ENCODE measurements at places on chromosomes 1 and 21.
A peak's percentile ranks its signal among the peaks of the same experiment; 100 is the strongest.

GRCh38 chr1:154608397-154609270 lies 648 bp upstream of the ADAR start:
- DNase-seq, result peak; percentile 54

DNA sequence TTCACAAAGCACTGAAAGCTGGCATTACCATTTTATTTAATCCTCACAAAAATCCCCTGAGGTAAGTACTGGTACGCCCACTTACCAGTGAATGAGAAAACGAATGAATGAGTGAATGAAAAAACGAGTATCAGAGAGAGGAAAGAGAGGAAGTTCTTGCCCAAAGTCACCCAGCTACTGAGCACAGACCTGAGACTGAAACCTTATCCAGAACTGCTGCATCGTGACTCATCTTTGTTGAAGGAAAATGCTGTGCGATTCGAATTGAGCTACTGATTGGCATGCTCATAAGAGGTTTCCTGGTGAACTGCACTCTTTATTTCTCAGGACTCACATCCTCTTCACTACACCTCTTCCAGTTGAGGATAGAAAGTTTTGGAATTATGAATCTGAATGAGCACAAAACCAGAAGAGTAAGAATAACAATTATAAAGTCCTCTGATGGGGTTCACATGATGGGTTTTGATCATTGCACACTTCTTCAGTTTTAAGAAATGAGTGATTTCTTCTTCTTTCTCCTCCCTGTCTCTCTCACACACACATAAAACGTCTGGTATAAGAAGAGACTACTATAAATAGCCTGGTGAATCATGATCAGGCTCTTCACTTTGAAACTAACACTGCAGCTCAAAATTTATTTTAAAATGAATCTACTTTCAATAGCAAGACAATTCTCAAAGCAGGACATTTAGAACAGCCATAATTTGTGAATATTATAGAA lies 32.1 kb downstream of the IL12RB2 start:
- no peak for DNase-seq

GRCh38 chr1:34029515-34029914 lies 135.5 kb downstream of the CSMD2 start:
- no peak for DNase-seq

DNA sequence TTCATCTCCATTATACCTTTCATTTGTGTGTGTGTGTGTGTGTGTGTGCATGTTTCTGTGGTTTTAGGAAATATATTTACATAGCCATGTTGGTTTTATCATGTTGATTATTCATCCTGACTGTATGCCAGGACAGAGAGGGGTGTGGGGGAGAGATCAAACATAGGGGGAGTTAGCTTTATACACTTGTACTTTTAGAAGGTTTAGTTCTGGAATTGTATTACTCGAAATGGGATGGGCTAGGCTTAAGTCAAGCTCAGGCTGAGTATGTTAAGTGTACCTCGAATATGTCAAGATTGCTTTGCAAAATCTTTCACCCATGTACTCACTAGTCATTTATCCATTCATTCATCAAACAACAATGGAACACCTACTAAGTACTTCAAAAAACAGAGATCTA lies 123.3 kb downstream of the HMCN1 start:
- no peak for DNase-seq

- DNase-seq, result no peak
These were observed 22.4 kb downstream of the DEGS1 start for GRCh38 chr1:224205438-224205840.

DNA sequence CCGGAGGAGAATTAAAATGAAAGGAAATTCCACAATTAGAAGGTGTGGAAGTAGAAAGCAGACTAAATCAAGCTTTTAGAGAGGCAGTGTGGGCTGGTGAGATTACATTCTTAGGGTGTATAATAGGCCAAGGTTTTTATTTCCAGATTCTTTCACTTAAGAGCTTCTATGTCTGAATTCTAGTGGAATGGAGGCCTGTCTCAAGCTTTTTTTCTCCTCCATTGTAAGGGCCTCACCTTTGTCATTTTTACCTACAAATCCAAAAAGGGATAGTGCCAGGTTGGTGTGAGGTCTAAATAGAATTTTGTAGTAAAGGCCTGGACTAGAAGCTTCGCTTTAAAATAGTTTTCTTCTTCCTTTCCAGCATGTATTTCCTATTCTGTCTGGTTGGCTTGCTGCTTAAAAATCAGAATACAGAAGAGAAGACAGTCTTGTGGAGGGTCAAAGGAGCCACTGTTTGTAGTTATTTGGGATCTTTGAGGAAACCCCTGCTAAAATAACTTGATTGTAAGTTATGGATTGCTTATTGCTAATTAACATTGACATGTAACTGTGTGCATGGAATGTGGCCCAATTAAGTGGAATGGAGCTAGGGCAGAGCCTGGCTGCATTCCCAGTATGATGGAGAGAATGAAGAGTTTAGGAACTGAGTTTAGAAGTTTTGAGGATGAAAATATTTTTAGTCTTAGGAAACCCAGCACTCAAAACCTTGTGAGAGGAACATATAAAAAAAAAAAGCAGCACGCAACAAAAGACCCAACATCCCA lies 162.5 kb upstream of the B3GALT2 start:
- peak; percentile 21 for DNase-seq

DNA sequence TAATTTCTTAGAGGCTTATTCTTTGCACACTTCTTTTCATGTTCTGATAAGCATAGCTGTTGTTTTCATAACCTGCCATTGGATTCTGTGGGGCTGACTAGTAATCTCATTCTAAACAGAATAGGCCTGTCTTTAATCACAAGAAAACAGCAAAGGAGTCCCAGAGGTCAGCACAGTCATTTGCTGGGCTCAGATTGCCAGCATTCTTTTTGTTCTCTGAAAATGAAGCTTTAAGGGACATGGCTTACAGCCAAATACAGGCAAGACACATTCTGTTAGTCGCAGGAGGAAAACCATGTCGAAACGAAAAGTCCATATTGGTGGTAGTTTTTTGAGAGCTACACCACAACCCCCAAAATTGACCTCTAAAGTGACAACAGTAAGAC lies 75.0 kb downstream of the MRPS6 start:
- DNase-seq, result no peak

GRCh38 chr1:208791456-208791855 lies 547.3 kb upstream of the PLXNA2 start:
- no peak for DNase-seq

- no peak for DNase-seq
These were observed 6.2 kb upstream of the RRP1 start for GRCh38 chr21:43783098-43783700.

DNA sequence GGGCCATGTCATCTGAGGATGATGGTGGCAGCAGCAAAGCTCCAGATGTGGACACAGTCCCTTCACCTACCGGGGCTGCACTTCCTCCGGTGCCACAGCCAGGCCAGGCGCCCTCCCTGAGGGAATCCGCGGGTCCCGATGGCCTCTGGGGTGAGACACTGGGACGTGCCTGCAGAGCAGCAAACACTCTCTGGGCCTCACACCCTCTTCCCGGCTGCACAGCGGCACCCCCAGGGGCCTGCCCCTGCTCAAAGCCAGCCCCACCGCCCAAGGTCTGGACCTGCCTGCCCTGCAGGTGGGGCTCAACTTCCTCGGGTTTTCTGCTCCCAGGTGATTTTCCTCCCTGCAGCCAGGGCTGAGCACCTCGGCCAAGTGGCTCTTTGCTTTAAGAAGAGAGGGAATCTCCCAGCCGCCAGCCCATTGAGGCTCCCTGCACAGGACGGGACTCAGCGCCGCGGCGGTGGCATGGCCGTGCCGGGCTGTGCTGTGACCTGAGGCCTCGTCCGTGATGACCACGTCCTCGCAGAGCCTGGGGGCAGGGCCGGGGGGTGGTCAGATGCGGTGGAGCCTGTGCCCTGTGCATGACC lies 21.3 kb upstream of the COL18A1 start:
- no peak for DNase-seq
